Ammon's horn (tissue), 1 donor: ENCODE measurements at places on chromosomes 2 and 18.

- no peak for DNase-seq
Observed at GRCh38 chr2:29117636-29118303, 2.6 kb downstream of the CLIP4 start.

DNA sequence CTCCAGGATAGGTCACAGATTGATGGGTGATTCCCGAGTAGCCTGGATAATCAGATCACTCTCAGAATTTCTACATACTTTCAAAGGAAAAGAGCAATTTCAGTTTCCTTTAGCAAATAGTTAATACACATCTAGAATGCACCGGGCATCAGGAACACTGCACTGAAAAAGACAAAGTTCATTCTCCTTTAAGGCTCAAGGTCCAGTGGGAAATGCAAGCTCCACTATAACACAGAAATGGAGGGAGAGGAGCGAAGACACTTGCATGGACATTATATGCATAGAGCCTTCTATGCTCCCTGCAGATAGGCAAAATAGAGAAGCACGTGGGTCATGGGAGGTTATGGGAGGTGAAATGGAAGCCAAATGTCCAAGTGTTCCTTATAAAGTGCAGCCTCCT lies 49.1 kb downstream of the SLC9A4 start:
- DNase-seq = no peak

- no peak for DNase-seq
Observed at GRCh38 chr2:52495816-52496215, 1271.8 kb upstream of the CHAC2 start.

- peak; percentile 58 for DNase-seq
Observed at GRCh38 chr2:118046634-118047210, 32.9 kb upstream of the CCDC93 start.

- no peak for DNase-seq
Observed at GRCh38 chr2:196245378-196246140, 74.2 kb upstream of the STK17B start.

GRCh38 chr18:63262369-63263335 lies 56.9 kb downstream of the BCL2 start:
- peak; percentile 60 for DNase-seq

- no peak for DNase-seq
Observed at GRCh38 chr2:145157036-145157675, 637.2 kb upstream of the ZEB2 start.

DNA sequence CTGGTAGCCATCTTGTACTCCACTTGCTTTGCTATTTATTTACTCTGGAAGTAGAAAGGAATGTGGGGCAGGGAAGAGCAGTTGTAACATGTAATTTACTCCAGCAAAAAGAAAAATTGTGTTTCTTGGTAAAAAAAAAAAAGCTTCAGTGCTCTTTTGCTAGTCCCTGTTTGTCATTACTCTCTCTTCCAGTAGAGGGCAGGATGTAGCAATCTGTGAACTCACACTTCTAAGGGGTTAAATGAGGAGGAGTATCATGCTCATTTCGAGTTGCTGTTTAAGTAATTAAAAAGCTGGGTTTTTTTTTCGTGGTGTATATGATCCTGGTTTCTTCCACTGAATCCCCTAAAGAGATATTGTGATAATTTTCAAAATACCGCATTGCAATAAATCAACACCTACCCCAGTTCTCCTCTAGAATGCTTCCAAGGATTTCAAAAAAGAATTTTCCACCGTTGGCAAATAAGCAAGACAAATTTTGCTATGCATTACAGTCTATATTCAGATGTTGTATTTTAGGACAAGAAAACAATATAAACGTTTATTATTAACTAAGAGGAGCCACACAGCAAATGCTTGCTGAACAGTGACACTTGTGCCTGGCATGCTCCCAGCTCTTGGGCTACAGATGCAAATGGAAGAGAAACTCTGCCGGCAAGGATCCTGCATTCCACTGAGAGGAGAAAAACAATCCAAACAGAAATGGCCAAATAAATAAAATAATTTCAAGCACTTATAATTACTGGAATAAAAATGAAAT lies 261.6 kb downstream of the ASXL3 start:
- peak; percentile 70 for DNase-seq

- no peak for DNase-seq
Observed at GRCh38 chr18:55048892-55049291, 89.6 kb upstream of the CCDC68 start.

- DNase-seq = no peak
Observed at GRCh38 chr2:237118561-237119155, 33.0 kb downstream of the COPS8 start.

- no peak for DNase-seq
Observed at GRCh38 chr2:23605236-23605635, 220.3 kb downstream of the KLHL29 start.

- no peak for DNase-seq
Observed at GRCh38 chr2:37366773-37367172, 22.3 kb downstream of the QPCT start.

DNA sequence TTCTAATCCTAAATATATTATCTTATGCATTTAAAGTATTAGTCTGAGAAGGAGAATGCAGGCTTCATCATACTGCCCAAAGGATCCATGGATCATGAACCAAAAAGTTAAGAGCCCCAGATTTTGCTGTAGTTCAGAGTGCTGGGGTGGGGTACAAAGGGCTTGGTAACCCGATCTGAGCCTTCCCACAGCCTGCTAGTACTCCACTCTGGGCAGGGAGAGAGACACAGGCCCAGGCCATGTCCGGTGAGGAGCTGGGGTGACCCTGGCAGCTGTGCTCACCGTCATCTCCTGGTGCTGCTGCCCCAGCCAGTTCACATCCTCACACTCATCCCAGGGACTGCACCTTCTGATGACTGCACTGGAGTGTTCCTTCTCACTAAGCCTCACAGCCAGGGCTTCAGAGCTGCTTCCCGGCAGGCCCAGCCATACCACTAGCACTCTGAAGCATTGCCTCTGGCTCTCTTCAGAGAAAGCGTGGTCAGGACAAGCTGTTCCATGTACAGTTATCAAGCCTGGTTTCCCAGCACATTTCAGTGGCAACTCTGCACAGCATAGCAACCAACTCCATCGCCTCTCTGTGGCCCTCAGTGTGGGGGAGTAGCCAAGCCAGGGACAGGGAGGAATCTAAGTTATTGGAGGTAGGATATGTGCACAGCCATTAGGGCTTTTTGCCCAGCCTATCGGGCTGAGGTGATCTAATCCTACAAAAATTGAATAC lies 189.0 kb upstream of the CTAGE1 start:
- DNase-seq = peak; percentile 8

DNA sequence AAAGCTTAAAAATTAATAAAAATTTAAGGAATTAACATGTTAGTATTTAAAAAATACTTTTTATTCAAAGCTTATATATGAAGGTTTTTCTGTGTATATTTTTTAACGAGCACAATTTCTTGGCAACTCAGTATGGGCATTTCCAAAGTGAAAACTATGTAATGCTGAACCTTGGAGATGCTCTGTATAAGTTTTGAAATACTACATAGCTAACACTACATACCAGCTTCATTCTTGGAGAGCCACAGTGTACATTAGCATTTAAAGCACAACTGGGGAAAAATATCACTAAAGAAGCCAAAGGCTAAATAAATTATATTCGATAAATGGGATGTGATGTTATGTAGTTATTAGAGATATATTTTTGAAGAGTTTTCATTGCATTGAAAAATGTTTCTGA lies 446.5 kb downstream of the CCDC85A start:
- no peak for DNase-seq

DNA sequence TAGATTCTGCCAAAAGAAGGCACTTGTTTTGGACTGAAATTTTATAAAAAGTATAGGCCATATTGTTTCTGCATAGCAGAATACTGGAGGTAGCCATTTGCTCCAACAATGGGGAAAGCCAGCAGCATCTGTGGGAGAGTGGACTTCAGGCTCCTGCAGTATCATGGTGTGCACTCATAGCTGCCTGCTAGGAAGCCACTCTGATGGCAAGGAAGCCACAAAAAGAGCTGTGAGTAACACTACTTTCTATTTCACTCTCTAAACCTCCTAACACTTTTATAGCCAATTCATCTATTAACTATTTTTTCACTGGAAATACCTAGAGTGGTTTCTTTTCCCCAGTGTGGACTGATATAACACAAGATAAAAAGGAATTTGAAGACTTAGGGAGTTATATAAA lies 144.4 kb upstream of the KCNJ3 start:
- no peak for DNase-seq

DNA sequence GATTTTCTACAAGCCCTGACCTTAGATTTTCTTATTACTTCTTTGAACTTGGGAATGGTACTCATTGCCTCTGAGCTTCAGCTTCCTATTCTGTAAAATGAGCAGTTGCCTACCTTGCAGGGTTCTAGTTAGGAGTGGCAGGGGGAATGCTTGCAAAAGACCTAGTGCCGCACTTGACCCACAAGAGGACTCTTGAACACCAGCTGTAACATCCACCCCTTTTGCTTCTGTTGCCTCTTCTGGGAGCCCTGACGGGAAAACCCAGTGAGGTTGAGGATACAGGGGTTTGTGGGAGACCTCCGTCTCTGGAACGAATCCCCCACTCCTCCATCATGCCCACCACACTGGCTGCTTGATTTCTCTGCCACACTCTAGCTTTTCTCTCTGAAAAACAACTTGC lies 27.1 kb upstream of the LBH start:
- no peak for DNase-seq

DNA sequence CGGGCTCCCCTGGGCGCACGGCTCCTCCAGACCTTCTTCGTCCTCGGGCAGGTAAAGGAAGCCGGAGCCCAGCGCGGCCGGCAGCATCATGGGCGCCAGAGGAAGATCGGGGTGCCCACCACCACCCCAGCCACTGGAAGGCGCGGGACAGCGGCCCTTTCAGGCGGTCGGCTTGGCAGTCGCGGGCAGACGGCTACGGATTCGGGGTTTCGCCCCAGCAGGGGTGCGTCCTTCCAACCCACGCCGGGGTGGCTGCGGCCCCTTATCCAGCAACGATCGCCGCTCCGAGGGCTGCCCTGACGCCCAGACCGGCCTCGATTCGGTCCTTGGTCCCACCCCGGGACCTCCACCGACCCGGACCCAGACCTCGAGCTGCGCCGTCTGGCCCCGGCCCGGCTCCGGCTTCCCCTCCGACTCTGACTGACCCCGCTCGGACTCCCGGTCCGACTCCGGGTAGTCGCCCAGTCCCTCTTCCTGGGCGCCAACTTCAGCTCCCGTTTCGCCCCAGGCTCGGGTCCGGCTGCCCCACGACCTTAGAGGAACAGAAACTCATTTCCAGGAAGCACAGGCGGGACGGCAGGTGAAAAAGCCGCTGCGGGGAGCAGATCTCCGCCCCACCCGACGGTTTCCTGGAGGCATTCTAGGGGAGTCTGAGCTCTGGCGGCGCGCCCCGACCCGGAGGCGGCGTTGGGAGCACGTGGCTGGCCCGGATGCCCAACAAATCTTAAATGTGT lies 30.2 kb upstream of the SSB start:
- no peak for DNase-seq

- DNase-seq = peak; percentile 70
Observed at GRCh38 chr2:187499941-187500532, 52.0 kb upstream of the CALCRL start.
